ENCODE measurements at places on chromosomes 13 and 19.

DNA sequence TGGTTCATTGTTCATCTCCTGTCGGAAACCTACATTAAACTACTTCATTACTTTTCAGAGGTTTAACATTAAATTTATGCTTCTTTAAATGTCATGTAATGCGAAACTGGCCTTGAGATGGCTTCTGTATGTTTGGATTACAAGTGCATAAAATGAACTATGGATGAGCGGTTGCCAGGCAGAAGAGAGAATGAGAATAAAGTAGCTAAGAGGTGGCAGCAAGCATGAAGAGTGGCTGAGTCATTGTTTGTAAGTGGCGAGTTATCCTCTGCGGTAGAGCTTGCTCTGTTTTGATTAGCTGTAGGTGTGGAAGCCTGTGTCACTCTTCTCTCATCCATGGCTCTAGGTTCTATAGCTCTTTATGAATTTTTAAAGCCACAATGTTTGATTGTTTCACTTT is 1139.6 kb upstream of the PCDH9 start:
- DNase-seq = no peak

DNA sequence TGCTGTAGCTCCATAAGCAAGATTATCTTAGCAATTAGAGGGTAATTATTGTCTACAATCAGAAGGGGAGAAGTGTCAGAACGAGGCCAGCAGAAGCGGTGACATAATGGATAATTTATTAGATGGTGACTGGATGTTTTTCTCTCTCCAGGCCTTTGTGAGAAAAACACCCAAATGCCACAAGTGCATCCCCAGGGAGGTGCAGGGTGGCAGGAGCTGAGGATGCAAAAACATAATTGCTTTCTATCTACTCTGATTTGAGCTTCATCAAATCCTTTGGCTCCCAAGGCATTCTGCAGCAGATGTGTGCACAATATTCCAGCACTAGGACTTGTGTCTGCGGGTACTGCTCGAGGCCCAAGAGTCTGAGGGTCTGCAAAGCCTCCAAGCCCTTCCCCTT is 220.1 kb upstream of the SERP2 start:
- DNase-seq = no peak

DNA sequence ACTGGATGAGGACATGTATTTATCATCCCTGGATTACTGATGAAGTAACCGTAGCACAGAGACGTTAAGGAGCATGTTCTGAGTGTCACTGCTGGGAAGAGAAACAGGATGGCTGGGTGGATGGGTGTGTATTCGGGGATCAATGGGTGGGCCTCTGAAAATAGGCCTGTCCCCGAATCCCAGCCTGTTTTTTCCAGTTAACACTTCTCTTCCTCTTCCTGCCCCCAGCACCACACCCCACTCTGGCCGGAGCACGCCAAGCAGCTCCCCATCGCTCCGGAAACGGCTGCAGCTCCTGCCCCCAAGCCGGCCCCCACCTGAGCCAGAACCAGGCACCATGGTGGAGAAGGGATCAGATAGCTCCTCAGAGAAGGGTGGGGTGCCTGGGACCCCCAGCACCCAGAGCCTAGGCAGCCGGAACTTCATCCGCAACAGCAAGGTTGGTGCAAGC is 8.8 kb downstream of the GRAMD1A start:
- DNase-seq = no peak

DNA sequence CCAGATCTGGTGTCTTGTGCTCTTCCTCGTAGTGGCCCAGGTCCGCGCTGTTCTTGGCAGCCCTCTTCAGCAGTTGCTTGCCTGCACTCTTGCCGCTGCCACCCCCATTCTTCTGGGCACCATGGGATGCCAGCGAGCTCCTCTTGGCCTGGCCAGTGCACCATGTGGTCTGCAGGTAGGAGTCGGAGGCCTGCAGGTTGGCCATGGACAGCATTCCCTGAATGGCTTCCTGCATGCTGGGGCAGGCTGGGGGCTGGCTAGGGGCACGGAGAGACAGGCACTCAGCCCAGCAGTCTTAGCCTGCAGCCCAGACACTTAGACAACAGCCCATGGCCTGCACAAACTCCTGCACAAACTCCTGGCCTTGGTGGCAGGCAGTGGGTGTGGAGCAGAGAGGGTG is 234.9 kb downstream of the TUBA3C start:
- DNase-seq = no peak

DNA sequence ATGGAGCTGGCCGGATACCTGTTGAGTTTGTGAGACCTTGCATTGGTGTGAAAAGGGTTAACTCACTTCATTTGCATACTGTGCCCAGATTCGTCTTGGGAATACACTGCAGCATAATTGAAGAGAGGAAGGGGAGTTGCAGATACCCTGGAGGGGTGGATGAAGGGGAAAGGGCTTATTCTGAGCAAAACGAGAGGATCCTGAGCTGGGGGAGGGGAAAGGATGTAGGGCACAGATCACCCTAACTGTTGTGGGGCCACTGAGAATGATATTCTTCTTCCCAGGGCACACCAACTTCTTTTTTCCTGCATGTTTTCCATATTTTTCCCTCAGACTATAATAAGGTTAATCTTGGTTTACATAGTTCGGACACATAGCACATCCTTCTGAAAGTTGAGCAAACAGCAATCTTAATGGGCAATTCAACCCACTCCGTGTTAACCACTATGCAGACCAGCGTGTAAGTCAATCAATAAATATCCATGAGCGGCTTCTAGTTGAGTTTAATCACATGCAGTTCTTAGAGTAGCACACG is 11.7 kb upstream of the PTPRS start:
- no peak for DNase-seq

DNA sequence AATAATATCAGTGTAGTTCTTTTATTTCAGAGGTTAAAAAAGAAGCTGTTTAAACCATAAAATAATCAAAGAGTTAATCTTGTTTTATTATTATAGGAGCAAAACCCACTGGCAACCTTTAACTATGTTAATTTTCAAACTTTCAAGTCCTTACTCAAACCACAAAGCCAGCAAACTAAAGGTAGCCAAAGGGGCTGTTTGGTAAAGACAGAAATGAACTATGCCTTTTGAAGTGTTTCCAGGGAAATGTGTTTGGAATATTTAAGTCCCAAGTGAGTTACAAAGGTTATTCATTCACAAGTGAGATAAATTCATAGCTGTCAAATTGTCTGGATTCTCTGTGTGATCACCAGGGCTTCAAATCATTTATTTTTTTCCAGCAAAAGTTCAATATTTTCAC is 264.7 kb downstream of the MZT1 start:
- DNase-seq = no peak

- DNase-seq = no peak
These were observed 329.7 kb downstream of the UQCRFS1 start for GRCh38 chr19:28883241-28883693.

- no peak for DNase-seq
These were observed 150.0 kb downstream of the DPF1 start for GRCh38 chr19:38073841-38074685.

DNA sequence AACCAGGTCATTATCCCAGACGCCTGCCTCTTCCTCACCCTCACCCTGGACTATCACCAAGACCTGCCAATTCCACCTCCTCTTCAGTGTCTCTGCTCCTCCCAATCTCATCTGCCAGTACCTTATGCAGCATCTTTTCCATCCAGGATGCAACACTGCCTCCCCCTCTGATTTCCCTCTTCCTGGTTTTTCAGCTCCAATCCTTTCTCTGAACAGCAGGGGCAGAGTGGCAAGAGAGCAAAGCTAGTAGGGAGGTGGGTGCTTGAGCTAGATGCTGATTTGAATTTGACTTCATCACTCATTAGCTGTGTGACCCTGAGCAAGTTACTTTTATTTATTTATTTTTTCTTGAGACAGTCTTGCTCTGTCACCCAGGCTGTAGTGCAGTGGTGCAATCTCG is 25.6 kb upstream of the CABP5 start:
- DNase-seq = no peak

- no peak for DNase-seq
These were observed 9.6 kb upstream of the SLITRK6 start for GRCh38 chr13:85808811-85809210.

- no peak for DNase-seq
These were observed 3.4 kb downstream of the FNDC3A start for GRCh38 chr13:48978942-48979601.

GRCh38 chr13:103246581-103247200 is 180.5 kb upstream of the SLC10A2 start:
- no peak for DNase-seq

DNA sequence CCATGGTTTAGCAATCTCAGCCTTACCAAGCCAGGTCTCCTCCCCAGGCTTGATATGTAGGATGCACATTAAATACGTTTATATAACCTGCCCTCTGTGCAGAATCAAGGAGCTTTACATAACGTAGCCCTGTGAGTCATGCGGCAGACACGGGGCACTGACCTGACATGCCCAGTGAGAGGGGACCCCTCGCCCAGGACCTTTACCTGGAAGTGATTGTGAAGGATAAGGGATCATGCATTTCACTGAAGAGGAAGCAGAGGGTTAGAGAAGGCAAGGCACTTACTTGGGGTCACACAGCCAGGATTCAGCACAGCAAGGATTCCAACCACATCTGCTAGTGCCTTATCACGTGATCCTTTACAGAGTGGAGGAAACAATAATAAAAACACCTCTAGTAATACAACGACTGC is 18.9 kb upstream of the FOSB start:
- DNase-seq = no peak

DNA sequence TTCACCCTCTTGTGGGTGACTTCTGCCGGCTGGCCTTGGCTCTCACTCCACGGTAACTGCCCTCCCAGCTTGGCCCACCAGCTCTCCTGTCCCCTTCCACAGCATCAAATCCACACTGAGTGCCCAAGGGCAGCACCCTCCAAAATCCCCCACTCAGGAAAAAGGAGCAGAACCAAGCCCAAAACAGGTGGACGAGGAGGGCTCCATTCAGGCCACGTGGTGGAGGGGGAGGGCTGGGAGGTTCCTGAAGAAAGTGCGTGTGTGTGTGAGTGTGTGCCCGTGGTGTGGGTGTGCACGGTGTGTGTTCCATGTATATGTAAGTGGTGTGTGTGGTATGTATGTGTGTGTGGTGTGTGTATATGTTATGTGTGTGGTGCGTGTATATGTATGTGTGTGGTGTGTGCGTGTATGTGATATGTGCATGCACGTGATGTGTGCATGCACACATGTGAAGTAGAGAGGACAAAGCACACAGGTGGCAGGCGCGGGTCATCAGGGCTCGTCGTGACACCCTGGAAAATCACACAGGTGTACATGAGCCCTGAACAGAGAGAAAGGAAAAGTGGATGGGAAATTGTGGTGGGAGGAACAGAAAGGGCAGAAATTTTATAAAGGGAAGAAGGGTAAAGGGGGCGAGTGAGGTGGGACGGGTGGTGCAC is 76.9 kb downstream of the COL4A1 start:
- DNase-seq = no peak

- DNase-seq = no peak
These were observed 131.8 kb downstream of the STARD13 start for GRCh38 chr13:33153421-33154404.

- no peak for DNase-seq
These were observed 34.2 kb downstream of the SACS start for GRCh38 chr13:23399347-23399746.
